ENCODE measurements at places on chromosomes 1 and 21.

DNA sequence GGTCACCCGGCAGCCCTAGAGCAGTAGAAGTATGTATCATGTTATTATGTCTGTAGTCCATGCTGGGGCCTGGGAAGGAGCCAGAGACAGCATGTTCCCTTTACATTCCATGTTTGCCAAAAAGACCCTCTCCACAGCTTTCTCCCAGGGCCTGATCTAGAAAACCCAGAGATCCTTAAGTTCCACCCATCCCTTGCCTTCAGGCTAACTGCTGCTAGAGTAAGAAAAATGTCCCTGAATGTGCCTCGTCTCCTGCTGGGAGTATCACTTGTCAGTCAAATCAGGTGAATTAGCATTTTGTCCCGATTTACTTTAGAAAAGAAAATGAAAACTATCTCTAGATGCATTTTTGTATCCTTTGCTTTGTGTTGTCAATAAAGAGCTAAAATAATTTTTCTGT, 13.3 kb upstream of the MRPS14 start:
- no peak for DNase-seq

GRCh38 chr1:223242971-223243370, 99.9 kb upstream of the TLR5 start:
- peak; percentile 52 for DNase-seq

DNA sequence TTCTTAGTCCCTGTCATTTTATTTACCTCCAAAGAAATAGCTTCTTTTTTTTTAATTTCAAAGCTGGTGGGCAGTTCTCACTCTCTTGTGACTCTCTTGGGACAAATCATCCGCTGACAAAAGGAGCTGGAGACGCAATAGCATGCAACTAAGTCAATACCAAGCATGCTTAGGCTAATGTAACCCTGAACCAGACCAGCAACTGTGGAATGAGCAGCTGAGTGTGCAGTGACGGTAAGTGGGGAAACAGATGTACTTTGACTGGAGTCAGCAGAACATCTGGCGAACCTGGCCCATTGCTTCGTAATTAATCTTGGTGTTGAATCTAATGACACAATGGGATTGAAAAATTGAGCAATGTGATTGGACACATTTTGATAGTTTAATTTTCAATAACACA, 280.7 kb upstream of the PLXNA2 start:
- DNase-seq = no peak

DNA sequence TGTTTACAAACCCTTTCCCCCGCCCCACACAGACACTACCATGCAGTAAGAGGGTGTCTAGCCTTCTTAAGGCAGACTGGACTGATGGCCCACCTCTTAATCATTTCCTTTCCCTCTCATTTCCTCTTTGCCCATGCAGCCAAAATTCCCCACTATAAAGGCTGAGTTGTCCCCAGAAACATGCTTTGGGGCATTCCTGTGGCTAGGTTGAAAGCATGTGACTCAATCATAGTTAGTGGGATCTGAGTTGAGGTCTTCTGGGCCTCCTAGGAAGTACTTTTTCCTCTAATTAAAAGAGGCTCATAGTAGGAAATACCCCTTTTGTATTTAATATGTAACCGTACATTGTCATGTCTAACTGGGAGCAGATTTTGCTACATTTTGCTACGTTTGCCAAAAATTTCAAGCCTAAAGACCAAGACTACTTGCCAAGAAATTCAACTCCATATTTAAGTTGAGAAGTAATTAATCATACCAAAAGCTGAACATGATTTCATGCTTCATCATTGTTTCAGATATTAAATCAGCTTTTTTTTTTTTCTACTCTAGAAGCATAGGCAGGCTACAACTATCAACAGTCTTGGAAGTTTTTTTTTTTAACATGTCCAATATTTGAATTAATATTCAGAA, 174.7 kb downstream of the ADGRL4 start:
- DNase-seq = no peak

DNA sequence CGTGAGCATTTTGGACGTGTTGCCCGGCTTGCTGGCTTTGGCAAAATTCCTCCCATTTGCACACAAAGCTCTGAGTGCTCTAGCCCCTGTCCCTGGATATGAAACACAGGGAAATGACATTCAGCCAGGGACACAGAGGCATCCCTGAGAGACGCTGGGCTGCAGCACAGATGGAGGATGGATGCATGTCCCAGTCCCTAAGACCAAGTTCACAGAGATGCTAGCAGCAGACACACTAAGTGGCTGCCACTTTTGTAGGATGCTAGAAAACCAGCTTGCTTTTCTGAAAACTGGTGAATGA, 12.5 kb downstream of the ACTRT2 start:
- no peak for DNase-seq

DNA sequence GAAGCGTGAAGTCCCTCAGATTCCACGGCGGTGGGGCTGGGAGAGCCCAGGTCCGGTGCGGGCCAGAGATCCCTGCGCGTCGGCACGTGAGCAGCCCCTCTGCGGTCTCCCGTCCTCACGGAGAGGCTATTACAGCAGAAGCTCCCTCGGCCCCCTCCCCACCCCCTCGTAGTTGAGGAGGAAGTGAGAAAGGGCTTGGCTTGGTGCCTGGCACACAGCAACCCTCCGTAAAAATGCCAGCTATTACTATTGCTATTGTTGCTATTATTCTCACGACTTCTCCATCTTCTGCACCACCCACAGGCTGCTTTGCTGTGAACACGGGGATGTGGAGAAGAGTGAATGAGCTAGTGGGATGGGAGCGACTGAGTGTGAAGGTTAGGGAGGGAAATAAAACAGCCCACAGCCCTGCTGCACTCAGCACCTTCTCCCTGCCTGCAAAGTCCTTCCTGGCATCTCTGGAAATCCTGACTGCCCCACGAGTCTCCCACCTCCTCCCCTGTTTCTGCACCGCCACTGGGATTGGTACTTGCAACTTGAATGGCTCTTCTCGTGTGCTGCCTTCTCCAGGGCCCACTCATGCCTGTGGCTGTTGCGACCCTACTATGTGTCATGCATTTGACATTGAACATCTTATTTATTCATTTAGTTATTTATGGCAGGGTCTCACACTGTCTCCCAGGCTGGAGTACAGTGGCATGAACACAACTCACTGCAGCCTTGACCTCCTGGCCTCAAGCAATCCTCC, 26.6 kb downstream of the ZBTB18 start:
- DNase-seq = no peak

DNA sequence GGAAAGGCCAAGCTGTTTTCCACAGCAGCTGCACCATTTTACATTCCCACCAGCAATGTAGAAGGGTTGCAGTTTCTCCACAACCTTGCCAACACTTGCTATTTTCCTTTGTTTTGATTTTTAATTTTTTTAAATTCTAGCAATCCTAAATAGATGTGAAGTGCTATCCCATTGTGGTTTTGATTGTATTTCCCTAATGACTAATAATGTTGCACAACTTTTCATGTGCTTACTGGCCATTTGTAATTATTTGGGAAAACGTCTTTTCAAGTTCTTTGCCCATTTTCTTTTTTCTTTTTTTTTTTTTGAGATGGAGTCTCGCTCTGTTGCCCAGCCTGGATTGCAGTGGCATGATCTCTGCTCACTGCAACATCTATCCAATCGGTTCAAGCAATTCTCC, 53.9 kb downstream of the VCAM1 start:
- no peak for DNase-seq

DNA sequence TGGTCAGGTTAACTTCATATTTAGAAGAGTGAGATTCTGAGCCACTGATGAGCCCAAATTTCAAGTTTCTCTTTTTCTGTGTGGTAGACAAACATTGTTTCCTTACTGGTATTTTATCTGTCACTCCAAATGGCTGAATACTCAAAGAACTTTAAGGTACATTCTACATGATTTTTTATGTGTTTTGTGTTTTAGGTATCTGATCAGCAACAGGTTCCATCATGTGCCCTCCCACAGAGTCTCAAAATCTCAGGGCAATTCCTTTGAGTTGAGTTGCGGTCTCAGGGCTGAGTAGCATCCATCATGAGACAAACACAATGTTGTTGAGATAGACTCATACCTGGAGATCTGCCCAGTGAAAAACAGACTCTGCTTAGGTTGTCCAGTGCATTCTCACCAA, 14.7 kb upstream of the CEP350 start:
- no peak for DNase-seq

GRCh38 chr1:7006996-7007871, 222.0 kb downstream of the CAMTA1 start:
- no peak for DNase-seq

DNA sequence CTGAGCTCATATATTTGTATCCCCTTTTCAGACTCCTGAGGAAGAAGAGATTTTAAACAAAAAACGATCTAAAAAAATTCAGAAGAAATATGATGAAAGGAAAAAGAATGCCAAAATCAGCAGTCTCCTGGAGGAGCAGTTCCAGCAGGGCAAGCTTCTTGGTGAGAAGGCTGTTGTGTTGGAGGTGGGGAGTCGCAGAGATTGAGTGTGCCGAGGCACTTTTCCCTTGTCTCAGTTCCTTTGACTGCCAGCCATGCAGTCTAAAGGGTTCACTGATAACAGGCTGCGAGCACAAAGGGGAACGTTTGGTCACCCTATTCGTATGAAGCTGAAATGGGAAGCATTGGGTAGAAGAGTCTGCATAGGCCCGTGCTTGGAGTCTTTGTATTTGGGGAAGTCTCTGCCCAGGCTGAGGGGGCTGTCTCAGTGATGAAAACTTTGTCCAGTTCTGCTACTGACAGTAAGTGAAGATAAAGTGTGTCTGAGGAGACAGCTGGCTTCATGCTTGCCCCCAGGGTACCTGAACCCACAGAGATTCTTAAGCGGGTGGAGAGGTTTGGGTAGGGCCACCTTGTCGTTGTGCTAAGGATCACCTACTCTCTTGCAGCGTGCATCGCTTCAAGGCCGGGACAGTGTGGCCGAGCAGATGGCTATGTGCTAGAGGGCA, 2.8 kb downstream of the RPS8 start:
- no peak for DNase-seq

DNA sequence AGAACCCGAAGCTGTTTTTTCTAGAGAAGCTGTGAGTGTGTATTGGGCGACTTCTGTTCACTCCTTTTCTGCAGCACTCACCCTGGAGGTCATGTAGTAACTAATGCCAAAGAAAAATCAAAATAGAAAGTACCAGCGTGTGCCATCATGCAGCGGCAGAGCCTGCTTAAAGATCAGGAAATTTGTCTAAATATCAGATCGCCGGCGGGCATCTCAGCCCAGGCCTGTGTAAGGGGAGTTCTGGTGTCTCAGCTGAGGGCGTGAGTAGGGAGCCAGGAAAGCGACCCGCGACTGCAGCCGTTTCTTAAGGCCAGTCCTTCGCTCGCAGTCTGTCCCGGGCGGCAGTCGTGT, 768 bp downstream of the EDARADD start:
- DNase-seq = no peak

- DNase-seq = no peak
Observed at GRCh38 chr21:43762303-43763128, 13.6 kb downstream of the CSTB start.

DNA sequence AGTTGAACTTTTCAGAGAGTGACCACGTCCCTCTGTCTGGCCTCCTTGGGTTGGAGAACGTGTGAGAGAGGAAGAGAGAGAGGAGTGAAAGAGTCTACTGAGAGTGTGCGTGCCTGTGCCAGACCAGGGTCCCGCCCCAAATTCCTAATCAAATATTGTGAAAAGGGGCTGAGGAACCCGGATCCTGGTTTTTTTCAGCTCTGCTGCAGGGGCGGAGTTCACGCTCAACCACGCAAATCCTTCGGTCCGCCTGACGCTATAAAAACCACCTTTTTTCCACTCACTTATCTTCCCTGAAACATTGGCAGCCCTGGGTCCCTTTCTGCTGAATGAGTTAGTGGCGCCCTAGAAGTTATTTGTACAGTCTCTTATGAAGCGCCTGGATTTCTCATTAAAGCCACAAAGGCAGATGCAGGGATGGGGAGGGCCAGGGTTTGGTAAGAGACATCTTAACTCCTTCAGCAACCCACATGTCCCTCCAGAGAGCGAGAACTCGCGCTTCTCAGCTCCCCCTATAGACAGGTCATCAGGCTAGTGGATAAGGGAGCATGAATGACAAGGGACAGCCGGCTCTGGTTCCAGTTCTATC, at the start of gene FMOD:
Gene FMOD, minus strand, starts transcription at position 86 of the 589 bp plus-strand sequence. CDS start 2,852 bp downstream, outside the sequence.
- DNase-seq = no peak

DNA sequence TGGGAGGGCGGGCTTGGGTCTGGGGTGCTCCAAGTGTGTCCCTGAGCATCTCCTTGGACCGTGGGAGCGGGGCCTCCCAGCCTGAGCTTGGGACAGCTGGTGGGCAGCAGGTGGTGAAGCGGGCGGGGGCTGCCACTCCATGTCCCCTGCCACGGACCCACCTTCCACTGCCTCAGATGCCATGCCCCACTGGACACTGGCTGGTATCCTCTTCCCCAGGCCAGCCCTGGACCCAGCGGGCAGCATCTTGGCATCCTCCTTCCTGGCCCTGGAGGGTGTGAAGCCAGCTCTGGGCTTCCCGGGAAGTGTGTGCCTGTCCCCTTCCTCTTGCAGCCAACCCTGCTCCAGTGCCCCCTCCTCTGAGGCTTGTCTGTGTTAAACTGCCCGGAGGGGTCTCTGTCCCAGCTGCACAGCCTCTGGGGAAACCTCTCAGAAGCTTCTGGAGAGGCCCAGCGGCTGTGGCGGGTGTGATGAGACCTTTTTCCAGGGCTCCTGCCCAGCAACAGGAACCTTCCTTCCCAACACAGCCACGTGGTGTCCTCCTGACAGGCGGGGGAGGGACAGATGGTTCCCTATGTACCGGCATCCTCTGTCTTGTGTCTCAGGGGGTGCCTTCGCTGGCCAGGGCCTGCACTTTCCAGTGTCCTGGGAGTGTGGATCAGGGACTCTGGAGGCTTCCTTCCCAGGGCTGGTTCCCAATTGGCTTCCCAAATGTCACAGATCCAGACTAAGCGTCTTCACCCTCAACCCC, 81.6 kb upstream of the DISP3 start:
- no peak for DNase-seq
